ENCODE measurements at places on chromosomes 11 and 22.

DNA sequence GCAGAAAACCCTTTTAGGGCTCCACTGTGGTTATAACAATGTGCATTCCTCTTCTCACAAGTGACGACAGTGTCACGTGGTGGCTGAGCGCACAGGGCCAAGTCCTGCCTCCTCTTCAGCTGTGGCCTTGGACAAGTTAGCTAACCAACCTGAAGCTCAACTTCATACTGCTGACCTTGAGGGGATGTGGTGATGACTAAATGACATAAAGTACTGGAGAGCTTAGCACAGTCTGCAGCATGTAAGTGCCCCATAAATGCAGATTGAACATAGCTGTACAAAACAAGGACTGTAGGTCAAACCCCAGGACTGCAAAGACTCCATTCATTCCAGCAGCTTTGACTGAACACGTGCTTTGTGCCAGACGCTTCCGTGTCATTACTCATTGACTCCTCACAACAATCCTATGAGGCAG, 20.1 kb upstream of the MRGPRX2 start:
- DNase-seq, result peak; percentile 25

- DNase-seq, result no peak
Measured at GRCh38 chr11:77196961-77197360, 68.9 kb downstream of the MYO7A start.

DNA sequence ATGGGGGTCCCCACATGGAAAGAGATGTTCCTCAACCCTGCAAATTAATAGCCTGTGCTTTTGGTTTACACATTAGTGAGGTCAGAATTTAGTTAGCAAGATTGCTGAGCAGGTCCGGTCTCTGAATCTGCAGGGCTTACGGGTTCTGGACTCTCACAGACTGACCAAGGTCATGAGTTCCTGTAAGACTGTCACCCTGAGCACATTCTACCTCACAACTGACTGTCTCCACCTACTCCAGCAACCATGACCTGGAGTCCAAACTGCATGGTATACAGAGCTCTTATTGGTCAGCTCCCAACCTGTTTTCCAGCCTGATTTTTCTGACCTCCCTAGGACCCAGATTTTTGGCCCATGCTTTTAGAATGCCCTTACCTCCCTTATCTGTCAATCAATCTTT, 28.2 kb downstream of the DKK3 start:
- DNase-seq, result no peak

GRCh38 chr11:134562196-134562595, 150.2 kb upstream of the B3GAT1 start:
- DNase-seq, result peak; percentile 76

- no peak for DNase-seq
Measured at GRCh38 chr11:12438291-12438690, 60.9 kb downstream of the PARVA start.

DNA sequence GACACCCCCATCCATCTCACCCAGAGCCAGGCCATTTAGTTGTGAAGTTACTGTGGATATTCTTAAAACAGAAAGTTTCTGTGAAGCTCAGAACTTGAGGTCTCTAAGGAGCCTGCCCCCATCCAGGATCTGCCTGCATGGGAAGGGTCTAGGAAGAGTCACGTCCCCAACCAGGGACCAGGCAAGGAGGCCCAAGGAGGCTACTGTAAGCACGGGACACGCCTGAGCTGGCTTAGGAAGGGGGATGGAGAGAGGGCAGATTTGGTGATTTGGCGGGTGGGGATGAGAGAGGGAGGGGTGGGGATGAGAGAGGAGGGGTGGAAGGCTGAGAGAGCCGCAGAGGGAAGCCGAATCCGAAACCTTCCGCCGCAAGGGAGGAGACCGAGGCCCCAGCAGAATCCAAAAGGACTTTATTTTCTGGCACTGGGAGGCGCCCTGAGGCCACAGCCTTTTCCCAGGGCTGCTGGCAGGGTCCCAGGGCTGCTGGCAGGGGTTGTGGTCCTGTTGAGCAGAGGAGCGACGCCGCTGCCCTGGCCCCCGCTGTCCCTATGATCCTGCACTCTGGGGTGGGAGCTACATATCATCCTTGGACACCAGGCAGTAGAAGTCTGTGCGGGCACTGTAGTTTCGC, 9.4 kb downstream of the SIGIRR start:
- no peak for DNase-seq

GRCh38 chr11:132655187-132655855, 877.0 kb downstream of the OPCML start:
- peak; percentile 42 for DNase-seq

- DNase-seq, result no peak
Measured at GRCh38 chr11:78099666-78100065, 20.0 kb upstream of the NDUFC2 start.

Data from eye (tissue), 1 donor.